Right atrium auricular region (tissue), 2 donors: ENCODE measurements at places on chromosomes 16 and 17. TPM values are rescaled to one million over a fixed set of nuclear protein-coding genes. Genes with fewer than 3 reads are reported as not detected.

DNA sequence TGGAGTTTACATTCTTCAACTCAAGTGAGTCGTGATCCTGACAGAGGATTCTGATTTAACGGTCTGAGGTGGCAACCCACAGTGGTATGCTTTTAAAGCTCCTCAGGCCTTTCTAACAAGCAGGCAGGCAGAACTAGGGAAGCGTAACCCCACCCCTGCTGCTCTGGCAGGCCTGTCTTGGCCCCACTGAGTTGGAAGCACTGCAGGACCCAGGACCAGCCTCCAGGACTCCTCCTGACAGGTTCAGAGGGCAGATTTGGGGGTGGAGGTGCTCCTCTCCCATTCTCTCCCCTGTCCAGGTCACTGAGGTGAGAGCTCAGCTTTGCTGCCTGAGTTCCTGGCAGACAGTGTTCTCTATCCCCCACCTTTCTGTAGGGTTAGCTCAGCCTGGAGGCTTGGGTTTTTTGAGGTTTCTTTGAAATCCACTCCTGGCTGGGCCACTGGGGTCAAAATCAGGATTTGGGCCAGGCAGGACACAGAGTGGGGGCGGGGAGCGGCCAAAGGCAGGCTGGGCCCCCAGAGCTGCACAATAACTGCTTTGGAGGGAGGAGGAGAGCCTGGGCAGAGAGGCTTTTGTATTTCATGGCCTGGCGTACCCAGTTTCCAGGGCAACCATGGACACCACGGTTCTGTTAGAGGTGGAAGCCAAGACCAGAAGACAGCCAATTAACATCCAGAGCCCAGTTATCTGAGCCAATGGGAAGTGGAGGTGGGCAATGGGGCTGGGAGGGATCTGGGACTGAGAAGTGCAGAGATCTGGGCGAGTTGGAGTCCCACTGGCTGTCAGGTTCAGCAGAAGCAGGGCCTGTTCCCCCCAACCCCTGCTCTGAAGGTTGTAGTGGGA lies 9.5 kb downstream of the MRPL27 start:
- H3K27ac ChIP-seq, result no peak overlapping the region
- H3K27me3 ChIP-seq, result no peaks in the 10 kb centered on the region
- H3K4me1 ChIP-seq, result peaks cover 17% of the 10 kb centered on the region
- no peak for DNase-seq
- no peak overlapping the region for H3K4me3 ChIP-seq

DNA sequence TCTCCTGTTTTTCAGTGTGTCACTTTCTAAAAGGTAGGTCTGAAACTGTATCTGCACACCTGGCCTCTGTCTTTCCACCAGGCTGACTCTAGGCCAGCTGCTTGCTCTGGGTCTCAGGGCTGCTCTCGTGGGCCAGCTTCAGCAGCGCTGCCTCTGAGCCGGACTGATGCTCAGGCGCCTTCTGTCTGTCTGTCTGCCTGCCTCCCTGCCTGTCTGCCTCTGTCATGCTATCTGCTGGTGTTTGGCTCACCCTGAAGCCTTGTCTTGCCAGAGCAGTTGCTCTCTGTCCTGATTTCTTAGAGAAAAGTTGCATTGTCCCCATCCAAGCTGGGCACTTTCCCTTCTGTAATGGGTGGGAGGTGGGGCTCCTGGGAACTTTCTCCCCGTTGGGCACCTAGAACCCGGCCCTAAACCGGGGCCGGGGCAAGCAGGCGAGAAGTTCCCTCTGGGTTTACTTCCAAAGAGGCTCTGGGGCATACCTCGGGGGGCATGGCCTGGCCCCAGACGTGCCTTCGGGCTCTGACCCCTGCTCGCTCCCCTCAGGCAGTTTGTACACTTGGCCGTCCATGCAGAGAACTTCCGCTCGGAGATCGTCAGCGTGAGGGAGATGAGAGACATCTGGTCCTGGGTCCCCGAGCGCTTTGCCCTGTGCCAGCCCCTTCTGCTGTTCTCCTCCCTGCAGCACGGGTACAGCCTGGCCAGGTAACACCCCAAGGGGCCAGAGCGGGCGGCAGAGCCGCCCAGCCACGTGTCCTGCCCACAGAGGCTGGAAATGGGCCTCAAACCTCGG lies 15.9 kb upstream of the ATP6V0C start:
- H3K27me3 ChIP-seq, result no peaks in the 10 kb centered on the region
- DNase-seq, result no peak
- H3K27ac ChIP-seq, result peak overlapping the region; percentile 10
- peaks cover 7% of the 10 kb centered on the region for H3K36me3 ChIP-seq

OTOP2 gene
- total RNA-seq, result not detected

DNA sequence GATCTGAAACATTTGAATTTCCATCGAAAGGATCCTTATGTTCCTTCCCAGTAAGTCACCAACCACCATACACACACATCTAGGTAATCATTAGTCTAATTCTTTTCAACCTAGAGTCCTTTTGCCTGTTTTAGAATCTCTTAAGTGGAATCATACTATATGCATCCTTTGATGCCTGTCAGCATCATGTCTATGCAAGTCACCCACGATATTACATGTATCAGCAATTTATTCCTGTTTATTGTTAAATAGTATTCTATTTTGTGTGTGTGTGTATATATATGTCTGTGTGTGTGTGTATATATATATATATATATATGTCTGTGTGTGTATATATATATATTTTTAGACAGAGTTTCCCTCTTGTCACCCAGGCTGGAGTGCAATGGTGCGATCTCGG lies 78.9 kb upstream of the RPH3AL start:
- H3K4me1 ChIP-seq, result no peaks in the 10 kb centered on the region

DNA sequence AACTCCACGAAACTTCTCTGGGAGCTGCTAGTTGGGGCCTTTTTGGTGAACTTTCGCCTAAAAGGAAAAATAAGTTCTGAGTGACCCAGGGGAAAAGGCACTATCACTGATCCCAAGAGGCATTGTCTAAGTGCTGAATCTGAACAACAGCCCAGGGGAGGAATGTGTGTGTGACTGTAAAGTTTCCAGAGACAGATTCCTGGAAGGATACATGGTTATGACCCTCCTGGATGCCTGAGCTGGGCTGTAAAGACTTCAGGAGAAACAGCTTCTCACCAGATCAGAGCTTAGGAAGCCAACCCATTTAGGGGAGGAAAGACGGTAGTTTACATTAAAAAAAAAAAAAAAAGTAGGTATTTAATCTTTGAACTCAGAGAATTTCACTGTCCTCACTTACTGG lies 20.2 kb downstream of the HIGD1B start:
- no peak overlapping the region for H3K4me3 ChIP-seq
- H3K4me1 ChIP-seq, result peaks cover 18% of the 10 kb centered on the region
- DNase-seq, result no peak
- H3K36me3 ChIP-seq, result peaks cover 65% of the 10 kb centered on the region

DNA sequence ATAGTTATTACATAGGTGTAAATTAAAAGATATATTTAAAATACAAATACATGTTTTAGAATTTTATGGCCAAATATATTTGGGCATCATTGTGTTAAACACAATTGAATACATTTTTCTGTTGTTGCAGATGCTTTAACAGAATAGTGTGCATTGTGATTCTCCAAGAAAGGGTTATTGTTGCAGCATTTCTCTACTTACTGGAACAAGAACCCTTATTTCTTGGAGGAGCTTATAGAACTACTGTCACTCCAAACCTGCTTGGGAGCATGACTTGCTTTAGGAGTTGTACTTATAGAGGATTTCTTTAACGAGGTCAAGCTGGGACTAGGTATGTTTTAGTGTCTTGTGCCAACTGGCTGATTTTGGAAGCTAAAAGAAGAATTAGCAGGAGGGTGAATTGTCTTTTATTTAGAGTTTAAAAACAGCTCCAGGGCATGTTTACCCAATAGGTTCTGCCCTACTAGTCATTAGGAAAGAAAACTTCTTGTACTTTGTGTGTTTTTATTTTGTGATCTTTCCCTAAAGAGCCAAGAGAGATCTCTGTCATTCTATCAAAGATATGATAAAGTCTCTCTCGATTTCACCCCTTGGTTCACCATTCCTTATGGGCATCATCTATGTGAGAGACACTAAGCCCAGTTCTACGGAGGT lies 279.8 kb upstream of the SALL1 start:
- no peak overlapping the region for H3K27ac ChIP-seq
- no peaks in the 10 kb centered on the region for H3K36me3 ChIP-seq
- no peaks in the 10 kb centered on the region for H3K4me1 ChIP-seq
- no peak for DNase-seq
- H3K4me3 ChIP-seq, result no peak overlapping the region

DNA sequence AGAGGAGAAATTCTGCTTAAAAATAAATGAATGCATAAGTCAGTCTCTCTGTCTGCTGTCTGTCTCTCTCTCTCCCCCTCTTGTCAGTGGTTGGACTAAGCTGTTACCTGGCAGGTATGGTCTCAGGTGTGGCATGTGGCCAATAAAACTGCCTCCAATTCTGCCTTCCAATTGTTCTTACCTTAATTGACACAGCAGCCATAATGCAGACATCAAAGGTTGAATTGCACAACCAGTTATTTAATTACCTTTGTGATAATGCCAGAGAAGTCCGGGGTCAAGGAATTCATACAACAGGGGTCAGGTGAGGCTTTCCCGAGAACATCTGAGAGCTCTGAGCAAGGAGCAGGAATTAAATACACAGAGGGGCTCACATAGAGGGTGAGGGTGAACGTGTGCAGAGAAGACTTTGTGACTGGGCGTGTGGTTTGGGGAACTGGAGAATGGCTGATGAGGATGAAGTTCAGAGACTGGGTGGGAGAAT lies 78.8 kb upstream of the CDYL2 start:
- H3K4me1 ChIP-seq, result no peaks in the 10 kb centered on the region
- no peak for DNase-seq
- no peaks in the 10 kb centered on the region for H3K36me3 ChIP-seq
- H3K4me3 ChIP-seq, result no peak overlapping the region
- no peaks in the 10 kb centered on the region for H3K27me3 ChIP-seq

OR1A1 gene
- total RNA-seq, result not detected
